NT2/D1 (cell line): ENCODE measurements at places on chromosomes 2 and 18.

DNA sequence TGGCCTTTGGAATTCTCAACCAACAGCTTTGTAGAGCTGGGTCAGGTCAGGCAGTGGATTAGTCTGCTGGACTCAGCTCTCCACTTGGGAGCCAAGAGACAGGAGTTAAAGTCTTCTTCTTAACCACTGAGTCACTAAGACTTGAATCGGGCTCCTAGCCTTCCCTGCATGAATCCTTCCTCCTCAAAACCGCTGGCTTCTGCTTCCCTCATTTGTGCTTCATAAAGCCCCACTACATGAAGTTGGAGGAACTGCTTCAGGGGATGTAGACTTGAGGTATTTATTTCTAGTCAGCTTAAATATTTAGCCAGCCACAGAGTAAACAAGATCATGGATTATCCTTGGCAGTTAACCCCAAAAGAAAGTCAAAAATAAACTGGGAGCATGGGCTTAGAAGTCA, 536.3 kb upstream of the TNP1 start:
- DNase-seq = no peak

- DNase-seq = no peak
Observed at GRCh38 chr2:16862471-16862870, 196.8 kb upstream of the CYRIA start.

DNA sequence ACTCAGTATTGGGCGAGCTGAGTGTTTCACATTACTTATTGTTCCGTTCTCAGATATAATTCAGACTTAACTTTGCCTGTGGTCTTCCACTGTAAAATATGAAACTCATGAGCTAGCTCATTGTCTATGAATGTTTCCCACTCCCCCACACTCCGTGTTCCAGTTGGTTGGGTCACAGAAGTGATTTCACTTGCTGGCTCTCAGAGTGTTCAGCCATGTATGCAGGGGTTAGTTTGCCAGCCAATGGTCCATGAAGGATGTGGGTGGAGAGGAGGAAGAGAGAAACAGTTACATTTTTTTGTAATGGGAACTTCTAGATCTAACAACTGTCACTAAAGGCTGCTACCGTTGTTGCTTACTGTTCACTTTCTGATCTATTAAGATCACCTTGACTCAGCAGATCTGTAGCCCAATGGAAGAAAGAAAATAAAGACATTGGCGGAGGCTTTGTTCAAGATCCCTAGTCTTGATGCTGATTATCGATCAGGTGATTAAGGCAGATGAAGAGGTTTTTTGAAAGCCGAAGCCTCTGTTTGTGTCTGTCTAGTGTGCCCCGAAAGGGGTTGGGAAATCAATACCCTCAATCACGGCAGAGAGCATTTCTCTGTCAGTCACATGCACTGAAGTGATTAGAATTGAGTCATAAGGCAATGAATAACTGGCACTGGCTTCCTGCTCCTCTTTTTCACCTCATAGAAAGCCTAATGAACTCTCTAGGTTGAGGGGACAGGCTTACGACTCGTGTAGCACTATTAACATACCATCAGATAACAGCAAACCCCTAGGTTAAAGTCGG, 279.7 kb upstream of the FIGN start:
- DNase-seq = no peak

DNA sequence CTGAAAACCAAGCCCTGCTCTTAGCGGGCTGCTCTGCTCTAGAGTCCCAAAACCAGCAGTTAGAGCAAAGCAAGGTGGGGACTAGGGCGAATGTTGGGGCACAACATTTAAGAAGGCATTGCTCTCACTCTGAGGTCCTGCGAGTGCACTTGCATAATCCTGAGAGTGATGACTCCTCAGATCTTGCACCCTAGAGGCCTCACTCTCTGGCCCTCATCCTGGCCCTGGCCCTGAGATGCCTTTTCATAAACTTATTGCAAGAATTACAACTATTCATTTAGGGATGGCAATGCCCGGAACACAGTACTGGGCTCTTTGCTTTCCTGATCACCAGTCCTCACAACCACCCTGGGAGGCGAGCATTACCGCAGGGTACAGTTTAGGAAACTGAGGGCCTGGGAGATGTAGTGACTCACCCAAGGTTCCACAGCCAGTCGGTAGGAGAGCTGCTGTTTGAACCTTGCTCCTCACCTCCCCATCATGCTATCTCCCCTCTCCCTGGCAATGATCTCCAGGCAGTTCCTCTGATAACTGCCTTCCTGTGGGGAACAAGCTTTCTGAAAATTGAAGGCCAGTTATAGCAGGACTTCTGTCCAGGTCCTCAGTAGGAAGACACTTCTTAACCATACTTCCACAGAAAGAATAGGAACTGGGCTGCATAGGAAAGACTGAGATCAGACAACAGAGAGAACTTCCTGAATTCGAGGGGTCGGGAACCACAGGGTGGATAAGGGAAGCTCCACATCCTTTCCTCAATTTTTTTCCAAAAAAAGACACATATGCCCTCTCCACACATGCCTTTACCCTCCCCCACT, 91.3 kb downstream of the TNS1 start:
- DNase-seq = no peak

DNA sequence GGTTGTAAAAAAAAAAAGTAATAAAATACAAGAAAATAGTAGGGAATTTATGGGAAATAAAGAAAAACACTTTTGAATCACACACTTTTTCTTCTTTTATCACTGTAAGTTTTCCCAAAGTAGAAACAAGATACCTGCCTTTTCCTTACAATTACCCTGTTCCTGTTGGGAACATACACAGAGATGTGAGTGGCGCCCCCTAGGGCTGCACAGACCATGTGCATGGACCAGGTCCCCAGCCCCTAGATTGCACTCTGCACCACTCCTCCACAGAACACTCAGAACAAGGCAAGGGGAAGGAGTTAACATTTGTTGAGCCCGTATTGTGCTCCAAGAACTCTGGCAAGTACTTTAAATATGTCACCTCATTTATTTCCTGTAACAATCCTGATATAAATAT, 118.7 kb upstream of the NRP2 start:
- peak; percentile 52 for DNase-seq

DNA sequence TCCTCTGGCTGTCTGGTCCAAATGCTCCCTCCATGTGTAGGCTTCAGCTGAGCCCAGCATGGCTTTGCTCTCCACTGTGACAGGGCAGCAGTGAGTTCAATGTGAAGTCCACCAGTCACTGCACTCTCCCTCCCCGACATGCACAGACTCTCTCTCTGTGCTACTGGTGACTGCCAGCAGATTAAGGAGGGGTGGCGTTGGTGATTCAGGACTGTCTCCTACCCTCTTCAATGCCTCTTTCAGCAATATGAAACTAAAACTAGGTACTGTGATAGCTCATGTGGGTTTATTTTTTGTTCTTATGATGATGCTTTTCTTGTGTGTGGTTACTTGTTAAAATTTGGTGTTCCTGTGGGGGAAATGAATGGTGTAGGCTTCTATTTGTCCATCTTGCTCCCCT, 201.0 kb upstream of the RBMS1 start:
- DNase-seq = no peak

GRCh38 chr2:240686460-240686859, 3.8 kb upstream of the AQP12B start:
- no peak for DNase-seq

GRCh38 chr18:62959481-62959880, 244.1 kb downstream of the PHLPP1 start:
- no peak for DNase-seq

DNA sequence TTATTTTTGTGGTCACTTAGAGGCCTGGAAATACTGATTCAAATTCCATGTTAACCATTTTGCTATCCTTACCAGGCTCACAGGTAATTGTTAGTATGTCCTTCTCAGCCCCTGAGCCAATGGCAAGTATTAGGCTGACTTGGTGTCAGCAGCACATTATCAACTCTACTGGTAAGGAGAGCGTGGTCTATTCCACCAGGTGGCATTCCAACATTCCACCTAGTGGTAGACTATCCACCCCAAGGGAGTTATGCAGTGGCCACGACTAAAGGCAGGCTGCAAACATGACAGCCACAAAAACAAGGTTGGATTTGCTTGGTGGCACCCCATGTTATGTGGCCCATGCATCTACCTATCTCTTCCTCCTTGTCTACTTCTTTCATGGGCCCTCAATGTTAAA, 31.8 kb upstream of the GCC2 start:
- no peak for DNase-seq

DNA sequence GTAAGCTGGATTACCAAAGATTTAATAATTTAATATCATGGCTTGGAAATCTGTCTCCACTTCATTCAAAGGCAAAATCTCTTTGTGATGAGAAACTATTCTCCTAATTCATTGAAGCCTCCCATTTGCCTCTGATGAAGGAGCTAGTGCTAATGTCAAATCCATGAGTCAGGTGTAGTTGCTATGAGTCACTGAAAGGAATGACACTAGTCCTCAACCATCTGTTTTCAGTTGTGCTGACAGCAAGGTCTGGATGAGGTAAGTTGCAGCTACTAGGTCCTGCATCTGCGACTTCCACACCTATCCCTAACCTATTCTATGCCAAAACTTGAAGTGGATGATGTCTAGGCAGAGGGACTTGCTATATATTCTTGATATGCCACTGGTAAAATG, 324.0 kb upstream of the UBE2E3 start:
- no peak for DNase-seq

DNA sequence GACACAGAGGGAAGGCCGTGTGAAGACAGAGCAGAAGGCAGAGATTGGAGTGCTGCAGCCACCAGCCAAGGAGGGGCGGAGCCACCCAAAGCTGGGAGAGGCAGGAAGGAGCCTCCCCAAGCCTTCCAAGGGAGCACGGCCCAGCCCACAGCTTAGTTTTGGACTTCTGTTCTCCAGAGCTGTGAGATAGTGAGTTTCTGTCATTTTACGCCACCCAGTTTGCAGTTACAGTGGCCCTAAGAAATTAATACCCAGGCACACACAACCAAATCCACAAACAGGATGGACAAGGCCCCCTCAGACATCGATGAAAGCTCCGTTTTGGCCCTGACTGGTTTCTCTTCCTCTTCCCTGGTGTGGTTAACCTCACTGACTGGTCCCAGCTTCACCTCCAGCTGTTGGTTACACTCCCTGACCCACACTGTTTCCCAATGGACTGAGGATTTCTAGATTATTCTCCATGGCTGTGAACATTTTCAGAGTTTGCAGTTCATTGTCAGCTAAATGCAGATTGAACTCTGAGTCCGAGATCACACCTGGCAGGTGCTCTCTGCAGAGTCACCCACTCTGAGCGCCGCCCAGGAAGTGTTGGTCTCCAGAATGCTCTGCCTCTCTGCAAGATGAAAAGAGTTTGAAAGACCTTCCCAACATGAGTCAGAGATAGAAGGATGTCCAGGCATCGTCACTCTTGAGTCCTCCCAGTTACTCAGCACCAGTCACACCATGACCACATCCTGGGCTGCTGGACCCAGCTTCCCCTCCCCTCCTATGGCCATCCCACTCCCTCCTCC, 100.2 kb downstream of the TWIST2 start:
- DNase-seq = no peak

- DNase-seq = no peak
Observed at GRCh38 chr2:113878743-113879142, 11.1 kb upstream of the ACTR3 start.

DNA sequence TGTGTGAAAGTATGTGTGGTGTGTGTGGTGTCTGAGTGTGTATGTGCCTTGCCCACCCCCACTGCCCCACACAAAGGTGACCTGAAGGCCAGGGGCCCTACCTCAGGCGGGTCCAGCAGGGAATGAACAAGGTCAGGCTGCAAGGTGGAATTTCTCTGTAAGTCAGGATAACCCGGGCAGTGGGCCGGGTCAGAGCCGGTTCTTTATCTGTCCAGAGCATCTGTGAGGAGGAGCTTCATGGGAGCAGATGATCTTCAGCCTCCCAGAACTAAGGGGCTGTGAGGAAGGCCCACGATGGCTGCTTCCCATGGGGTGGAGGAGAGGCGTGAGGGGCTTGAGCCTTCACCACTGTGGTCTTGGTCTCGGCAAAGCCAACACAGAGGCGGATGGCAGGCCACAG, 150.3 kb downstream of the TFCP2L1 start:
- DNase-seq = no peak

- DNase-seq = no peak
Observed at GRCh38 chr2:46469700-46470099, 9.7 kb upstream of the TMEM247 start.

DNA sequence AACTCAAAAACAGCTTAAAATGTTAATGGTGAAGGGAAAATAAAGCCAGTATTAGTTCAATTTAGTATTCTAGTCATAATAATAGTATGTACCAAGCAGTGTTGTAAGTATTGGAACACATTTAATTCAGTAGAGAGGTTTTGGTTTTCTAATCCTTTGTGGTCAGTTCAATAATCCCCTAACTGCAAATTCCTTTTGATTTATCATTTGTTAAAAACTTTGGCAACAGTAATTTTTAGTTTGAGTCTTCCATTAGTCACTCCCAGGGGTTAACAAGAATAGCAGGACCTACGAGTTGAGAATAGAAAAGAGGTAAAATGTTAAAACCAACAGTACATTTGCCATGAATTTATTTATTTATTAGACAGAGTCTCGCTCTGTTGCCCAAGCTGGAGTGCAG, 10.7 kb downstream of the MRPL44 start:
- no peak for DNase-seq

GRCh38 chr2:46230115-46230571, 67.1 kb upstream of the EPAS1 start:
- DNase-seq = peak; percentile 16

DNA sequence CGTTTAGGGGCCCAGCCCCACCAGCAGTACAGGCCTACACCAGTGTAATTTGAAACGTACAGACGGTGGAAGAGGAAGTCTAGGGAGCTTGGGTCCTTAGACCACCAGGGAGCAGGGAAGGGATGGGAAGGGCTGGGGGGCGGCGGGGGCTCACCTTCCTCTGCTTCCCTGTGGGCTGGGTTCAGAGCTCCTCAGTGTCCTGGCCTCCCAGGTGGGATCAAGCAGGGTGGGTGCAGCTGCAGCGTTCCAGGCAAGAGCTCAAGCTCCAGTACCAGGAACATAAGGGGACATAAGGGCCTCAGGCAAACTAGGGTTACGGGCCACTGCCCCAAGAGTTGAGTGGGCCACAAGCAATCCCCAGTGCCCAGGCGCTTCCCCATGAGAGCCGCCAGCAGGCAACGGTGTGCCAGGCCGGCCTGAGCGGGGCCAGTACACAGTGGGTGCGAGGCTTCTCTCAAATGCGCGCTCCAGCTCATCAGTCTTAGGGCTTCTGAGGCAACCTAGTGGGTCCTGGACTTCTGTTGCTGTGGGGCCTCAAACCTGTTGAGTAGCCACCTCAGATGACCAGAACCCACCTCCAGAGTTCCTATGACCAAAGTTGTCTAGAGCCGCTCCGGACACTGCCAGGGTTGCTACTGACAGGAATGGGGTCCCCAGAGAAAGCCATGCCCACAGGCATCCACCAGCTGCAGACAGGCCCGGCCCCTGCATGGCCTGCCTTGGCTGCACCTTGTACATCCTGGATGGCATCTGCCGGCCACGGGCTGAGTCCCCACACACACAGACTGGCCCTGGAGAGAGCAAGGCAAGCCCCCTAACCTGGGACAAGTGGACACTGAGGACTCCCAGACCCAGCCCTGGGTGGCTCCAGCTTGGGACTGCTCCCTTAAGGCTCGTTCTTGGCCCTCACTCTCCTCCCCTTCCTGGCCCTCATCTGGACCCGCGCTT, 5.2 kb downstream of the ANKRD23 start:
- DNase-seq = no peak

GRCh38 chr2:55775828-55776227, 82.2 kb upstream of the PNPT1 start:
- no peak for DNase-seq
